Stimulated activated CD4-positive, alpha-beta T cell treated with anti-CD3 and anti-CD28 coated beads, TNF-alpha, amount 100 ng/mL, for 48 hours (primary cell): ENCODE measurements at places on chromosomes 1 and 21.

DNA sequence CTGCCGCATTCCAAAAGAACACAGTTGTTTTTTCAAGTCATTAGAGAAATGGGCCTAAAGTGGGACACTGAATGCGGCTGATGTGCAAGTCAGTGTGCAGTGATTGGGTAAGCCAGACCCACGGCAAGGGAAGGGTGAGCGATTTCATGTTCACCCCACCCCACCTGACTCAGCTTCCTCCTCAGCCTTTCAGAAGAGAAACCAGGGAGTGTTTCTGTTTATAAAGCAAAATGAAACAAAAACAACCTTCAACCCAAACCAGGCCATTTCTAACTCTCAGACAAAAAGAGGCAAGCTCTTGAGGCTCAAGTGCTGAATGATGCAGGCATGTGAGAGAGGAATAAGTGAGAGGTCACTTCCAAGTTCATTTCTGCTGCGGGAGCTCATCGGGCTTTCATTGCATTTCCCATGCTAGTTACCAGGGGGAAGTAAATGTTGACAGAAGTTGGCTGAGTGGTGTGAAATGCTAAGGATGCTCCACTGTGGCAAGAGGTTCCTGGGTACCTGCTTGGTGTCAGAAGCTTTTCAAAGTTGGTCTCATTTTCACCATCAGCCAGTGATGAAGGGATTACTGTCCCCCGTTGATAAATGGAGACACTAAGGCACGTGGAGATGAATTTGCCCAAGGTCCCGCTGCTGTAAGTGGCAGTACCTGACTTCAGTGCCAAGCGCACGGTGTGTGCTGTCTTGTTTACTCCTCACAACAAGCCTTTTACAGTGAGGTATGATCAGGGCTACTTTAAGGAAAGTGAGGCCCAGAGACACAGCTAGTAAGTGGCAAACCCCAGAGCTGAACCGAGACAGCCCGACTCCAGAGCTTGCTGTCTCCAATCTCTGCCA is 29.1 kb downstream of the STPG1 start:
- DNase-seq, result no peak

DNA sequence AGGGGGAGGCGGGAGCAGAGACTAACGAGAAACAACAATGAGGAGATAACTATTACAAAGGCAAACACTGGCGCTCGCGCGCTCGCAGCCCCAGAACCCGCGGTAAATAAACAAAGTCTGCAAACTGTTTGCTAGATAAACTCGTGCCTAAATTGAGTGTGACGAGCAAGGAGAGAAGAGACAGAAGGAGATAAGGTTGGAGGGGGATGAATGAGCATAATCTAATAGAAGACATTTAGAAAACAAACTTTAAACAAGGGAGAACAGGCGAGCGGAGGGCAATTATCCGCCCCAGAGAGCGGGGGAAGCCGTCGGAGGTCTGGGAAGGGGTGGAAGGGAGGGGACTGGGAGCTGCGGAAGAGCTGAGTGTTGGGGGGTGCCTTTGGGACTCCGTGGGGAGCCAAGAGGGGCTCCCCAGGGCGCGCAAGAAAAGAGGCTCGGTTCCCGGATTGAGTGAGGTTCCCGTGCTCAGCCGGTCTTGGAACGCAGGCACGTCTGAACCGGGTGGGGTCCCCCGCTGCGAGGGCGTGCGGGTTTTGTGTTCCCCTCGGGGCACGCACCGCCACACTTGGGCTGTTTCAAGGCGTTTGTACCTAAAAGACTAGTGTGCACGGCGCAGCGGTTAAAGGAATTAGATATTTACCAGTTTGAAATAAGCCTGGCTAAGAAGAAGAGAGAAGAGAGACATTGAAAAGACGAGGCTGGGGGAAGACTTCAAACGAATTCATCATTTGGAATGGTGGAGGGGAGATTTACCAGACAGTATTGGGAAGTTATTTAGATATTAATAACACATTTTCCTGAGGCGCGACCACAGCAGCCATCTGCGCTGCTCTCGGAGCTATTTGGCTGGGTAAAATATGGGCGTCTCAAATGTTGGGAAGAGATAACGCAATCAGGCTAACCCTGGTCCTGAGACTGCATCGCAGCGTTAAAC is 10.6 kb downstream of the PAX7 start:
- no peak for DNase-seq

DNA sequence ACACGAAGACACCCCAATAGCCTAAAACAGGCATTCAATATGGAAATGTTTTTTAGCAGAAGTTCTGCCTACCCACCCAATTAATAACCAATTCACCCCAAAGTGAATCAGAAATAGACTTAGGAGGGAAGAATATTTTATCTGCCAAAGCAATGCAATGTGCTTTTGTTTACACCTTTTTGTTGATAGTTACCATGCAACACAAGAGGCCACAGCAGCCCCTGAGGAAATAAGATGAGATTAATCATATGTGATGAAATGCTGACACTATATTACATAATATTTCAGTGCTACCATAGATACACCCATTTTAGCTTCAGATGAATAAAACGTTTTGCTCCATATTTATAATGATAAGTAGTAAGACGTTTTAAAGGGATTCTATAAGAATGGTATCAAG is 60.9 kb upstream of the RGS2 start:
- no peak for DNase-seq

- DNase-seq, result no peak
Observed at GRCh38 chr1:230313453-230314141, 112.5 kb downstream of the PGBD5 start.

GRCh38 chr1:55724551-55725325 is 509.6 kb upstream of the USP24 start:
- no peak for DNase-seq

GRCh38 chr1:166064313-166064926 is 102.4 kb downstream of the FAM78B start:
- DNase-seq, result no peak

GRCh38 chr21:38082936-38083485 is 166.8 kb upstream of the KCNJ6 start:
- no peak for DNase-seq

DNA sequence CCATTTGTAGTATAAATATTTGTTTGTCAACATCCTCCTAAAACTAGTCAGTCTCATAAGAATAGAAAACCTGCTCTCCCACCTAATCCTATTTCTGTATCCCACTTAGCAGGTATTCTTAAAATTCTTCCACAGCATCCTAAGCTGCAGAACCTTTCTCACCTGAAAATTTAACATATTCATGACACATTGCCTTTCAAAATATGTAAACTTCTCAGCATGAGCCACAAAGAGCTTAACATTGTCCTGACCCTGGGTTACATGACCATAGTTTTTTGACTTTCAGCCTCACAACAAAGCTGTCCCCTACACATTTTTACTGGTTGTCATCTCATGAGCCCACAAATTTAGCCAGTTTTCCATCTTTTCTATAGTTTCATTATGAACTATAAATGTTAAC is 712.1 kb downstream of the LTN1 start:
- no peak for DNase-seq

DNA sequence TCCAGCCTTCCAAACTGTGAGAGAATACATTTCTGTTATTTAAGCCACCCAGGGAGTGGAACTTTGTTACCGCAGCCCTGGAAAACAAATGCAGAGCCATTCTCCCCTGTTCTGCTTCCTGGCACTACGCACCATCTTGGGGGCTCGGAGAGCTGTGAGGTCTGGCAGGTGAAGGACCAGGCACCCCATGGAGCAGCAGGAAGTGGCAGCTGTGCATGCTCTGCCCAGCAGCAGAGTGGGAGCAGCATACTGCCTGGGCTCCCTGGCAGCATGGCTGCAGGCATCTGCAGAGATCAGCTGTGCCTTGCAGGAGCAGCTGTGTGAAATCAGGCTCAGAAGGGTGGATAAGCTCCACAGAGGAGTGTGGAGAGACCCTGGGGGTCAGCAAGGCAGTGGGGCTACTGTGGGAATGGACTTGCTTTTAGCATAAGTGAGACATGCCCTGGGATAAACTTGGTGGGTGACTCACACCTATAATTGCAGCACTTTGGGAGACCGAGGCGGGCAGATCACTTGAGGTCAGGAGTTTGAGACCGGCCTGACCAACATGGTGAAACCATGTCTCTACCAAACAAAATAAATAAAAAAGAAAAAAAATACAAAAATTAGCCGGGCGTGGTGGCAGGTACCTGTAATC is 17.7 kb upstream of the ZSCAN20 start:
- DNase-seq, result no peak

DNA sequence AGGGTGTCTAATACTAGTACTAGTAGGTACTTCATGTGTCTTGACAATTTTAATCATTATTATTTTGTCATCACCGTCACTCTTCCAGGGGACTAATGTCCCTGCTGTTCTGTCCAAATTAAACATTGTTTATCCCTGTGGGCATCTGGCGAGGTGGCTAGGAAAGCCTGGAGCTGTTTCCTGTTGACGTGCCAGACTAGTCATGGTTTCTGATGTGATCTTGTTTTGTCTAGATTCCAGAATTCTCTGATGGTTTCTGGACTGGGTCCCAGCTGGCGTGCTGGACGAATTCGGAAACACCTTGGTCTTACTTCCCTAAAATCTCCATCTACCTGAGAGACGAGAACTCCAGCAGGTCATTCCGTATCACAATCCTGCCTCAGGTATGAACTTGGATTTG is 66.1 kb upstream of the FAM3B start:
- no peak for DNase-seq

GRCh38 chr1:14926229-14926628 is 227.3 kb upstream of the TMEM51 start:
- DNase-seq, result no peak

- no peak for DNase-seq
Observed at GRCh38 chr1:232835166-232835565, 29.9 kb downstream of the MAP10 start.

GRCh38 chr1:96845464-96845863 is 123.9 kb downstream of the PTBP2 start:
- DNase-seq, result no peak

- DNase-seq, result no peak
Observed at GRCh38 chr21:28675331-28676041, 317.2 kb downstream of the LTN1 start.

GRCh38 chr1:215111916-215112315 is 29.4 kb downstream of the KCNK2 start:
- no peak for DNase-seq

- DNase-seq, result no peak
Observed at GRCh38 chr1:234533975-234534876, 55.2 kb upstream of the TARBP1 start.

DNA sequence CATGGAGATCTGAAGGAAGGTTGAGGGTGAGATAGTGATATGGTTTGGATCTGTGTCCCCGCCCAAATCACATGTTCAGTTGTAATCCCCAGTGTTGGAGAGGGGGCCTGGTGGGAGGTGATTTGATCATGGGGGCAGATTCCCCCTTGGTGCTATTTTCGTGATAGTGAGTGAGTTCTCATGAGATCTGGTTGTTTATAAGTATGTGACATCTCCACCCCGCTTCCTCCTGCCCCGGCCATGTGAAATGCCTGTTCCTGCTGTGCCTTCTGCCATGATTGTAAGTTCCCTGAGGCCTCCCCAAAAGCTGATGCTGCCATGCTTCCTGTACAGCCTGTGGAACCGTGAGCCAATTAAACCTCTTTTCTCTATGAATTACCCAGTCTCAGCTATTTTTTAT is 451.9 kb upstream of the VAMP3 start:
- no peak for DNase-seq

DNA sequence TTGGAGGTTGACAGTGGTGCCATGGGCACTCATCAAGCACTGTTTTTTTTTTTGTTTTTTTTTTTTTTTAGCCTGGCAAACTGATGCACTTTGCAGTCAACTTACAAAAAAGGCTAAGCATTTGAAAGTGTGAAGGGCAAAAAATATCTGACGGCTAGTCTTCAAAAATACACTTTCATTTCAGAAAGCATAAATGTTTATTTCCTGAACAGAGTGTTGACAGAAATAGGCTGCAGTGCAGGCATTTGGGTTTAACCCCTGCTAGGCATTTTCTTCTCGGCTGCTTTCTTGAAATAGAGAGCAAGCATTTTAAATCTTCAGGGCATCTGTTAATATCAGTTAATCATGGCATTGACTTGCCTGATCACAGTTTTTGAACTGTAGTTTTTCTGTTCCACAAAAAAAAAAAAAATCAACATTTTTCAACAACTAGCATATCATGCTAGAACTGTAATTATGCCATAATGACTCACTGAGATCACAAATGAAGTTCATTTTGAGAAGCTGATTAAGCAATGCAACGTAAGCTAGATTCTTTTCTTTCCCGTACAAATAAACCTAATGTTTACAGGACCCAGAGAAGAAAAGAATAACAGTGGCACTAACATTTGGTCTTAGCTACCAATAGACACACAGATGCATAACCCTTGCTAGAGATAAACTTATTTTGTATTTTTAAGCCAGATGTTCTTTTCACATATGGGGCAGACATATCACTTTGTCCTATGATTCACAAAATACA is 100.4 kb upstream of the USH2A start:
- no peak for DNase-seq

DNA sequence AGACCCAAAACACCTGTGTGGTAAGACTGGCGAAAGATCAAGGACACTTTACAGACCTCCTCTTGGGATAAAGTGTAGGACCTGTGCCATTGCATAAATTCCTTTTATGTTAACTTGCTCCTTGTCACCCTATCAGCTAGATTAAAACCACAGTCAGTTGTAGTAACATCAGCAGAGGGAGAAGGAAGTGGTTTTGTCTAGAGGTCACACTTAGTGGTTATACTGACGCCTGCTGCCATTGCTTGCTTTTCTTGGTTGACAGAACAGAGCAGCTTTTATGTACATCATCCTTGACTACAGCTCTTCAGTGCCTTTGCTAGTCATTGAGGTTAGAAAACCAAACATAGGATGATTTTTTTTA is 101.4 kb downstream of the PBX1 start:
- DNase-seq, result no peak

DNA sequence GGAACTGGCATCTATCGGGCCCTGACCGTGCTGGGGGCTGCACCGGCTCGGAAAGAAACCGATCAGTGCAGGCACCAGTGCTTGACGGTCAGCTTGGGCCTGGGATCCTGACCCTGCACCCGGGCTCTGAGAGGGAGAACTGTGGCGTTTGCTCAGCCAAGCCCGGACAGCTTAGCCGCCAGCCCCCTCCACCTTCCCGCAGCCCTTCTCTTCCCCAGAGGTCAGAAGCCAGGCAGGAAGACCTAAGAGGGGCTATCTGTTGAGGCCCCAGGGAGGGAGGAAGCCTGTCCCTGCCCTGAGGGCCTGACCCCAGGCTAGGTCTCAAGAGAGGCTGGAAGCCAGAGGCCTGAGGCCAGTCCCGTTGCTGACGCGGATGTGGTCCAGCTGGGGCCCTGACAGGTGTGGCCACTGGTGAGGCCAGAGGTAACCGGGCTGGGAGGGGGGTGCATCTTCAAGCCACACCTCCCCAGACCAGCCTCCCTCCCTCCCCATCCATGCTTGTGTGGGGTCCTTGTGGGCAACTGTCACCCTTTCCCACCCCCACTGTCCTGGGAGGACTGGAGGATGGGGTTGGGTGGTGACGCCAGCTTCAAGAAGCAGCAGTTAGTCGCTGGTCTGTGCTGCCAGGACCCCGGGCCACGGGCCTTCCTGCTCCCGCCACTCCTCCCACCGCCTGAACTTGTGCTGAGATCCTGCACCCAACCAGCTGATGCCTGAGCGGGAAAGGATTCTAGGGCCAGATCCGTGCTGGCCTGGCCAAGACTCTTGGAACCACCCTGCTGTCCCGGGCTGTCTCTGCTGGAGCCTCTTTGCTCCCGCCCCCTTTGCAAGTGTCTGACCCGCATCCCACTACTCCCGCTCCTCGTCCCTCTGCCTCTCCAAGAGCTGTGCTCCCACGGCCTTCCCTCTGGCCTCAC is 2.6 kb upstream of the DVL1 start:
- no peak for DNase-seq
